ENCODE measurements at places on chromosomes 5 and 9.

GRCh38 chr5:160901656-160902055 lies 49.6 kb upstream of the ATP10B start:
- DNase-seq, result no peak

GRCh38 chr5:1259806-1260480 lies 34.8 kb downstream of the SLC6A18 start:
- DNase-seq, result no peak

GRCh38 chr5:668283-668995 lies 24.7 kb downstream of the TPPP start:
- no peak for DNase-seq

- DNase-seq, result no peak
Measured at GRCh38 chr9:77830618-77831285, 182.6 kb upstream of the GNA14 start.

GRCh38 chr5:14595189-14595588 lies 13.6 kb downstream of the OTULINL start:
- DNase-seq, result no peak

- DNase-seq, result no peak
Measured at GRCh38 chr5:154727361-154727760, 27.8 kb upstream of the LARP1 start.

- DNase-seq, result no peak
Measured at GRCh38 chr9:79477241-79477840, 94.4 kb upstream of the TLE4 start.

- no peak for DNase-seq
Measured at GRCh38 chr5:77180167-77181081, 30.1 kb upstream of the PDE8B start.

DNA sequence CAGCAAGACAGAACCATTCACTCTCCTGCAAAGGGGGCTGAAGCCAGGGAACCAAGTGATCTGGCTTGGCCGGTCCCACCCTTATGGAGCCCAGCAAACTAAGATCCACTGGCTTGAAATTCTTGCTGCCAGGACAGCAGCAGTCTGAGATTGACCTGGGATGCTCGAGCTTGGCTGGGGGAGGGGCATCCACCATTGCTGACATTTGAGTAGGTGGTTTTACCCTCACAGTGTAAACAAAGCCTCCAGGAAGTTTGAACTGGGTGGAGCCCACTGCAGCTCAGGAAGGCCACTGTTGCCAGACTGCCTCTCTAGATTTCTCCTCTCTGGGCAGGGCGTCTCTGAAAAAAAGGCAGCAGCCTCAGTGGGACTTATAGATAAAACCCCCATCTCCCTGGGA lies 60.5 kb downstream of the TNFSF8 start:
- no peak for DNase-seq

DNA sequence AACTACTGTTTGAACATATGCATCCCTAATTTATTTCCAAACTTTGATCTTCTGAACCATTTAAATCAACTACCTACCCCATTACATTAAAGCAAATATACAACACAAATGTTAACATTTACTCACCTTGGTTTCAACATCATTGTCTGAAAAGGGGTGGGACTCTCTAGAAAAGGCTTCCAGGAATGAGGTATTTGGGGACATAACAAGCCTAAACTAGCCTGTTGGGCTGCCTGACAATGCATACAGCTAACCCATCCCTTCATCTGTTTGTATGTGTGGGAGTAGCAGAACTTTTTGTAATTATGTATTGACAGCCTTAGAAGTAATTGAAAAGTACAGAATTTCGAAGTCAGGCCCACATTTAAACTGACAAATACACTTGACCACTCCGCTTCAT lies 2225.9 kb upstream of the C9orf72 start:
- peak; percentile 98 for DNase-seq

- no peak for DNase-seq
Measured at GRCh38 chr9:72412483-72413040, 47.6 kb upstream of the ZFAND5 start.

GRCh38 chr5:145509336-145510136 lies 325.6 kb downstream of the PRELID2 start:
- peak; percentile 29 for DNase-seq

GRCh38 chr5:138439477-138440158 lies 761 bp downstream of the REEP2 start:
- no peak for DNase-seq

- no peak for DNase-seq
Measured at GRCh38 chr9:70603020-70603411, 188.6 kb upstream of the KLF9 start.

DNA sequence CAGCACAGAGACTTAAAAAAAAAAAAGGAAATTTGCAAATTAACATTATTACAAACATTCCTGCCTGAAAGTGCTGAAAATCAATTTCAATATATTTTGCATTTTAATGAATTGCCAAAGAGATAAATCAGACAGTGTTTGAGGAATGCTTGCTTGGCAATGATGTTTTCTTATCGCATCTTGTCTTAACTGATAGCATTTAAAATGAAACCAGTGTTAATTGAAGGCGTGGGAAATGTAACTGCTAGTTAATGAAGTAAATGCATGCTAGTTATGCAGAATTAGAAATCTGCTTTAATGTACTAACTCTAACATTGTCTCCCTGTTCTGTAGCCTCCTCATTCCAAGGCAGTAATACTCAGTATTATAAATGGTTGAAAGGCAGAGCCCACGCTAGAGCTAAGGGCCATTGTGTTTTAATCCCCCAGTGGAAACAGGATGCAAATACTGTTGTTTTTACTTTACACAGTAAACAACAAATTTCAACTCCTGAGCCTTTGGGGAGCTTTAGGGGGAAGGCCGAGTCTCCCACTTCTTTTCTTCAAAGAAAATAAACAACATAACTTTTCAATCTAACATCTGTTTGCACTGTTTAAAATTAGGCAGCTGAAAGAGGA lies 586.9 kb downstream of the TLE4 start:
- DNase-seq, result no peak

DNA sequence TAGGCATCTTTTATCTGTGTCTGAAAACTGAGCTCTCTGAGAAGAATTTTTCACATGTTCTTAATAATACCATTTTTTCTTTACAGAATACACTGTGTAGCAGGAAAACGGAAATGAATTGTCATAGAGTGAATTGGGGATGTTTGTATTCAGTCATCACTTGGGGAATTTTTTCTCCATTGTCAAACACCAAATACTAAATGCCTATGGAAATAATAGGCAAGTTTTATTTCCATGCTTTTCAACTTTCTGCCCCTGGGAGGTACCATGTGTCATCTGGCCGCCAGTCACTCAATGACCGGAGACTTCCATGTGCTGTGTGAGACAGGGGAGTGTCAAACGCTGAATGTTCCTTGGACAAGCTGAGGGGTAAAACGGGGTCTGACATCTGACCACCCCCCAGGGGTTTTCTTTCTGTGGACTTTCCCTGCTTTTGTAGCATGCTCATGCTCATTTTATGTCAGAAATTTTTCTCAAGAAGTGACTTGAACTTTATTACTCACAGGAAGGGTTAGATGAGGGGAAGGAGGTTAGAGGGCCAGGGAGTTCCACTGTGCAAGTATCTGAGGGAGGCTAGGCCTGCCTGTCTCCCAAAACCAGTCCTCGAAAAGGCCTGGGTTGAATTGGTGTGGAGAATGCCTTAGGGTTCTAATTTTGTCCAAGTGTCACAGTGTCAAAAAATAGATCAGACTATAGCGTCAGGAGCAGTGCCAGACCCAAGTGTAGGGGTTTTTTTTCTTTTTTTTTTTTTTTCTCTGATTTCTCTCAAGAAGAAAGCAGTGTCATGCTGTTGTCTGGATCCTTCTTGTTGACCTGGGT lies 438.6 kb downstream of the AGTPBP1 start:
- DNase-seq, result peak; percentile 23

- no peak for DNase-seq
Measured at GRCh38 chr5:154474396-154475334, 3.4 kb downstream of the HAND1 start.

- no peak for DNase-seq
Measured at GRCh38 chr9:135714242-135715055, 12.5 kb downstream of the KCNT1 start.

- DNase-seq, result no peak
Measured at GRCh38 chr5:180305481-180305880, 13.6 kb upstream of the MAPK9 start.

- DNase-seq, result no peak
Measured at GRCh38 chr5:28077291-28078240, 1039.2 kb upstream of the CDH9 start.

GRCh38 chr9:110016340-110016739 lies 191.6 kb downstream of the C9orf152 start:
- DNase-seq, result peak; percentile 77

DNA sequence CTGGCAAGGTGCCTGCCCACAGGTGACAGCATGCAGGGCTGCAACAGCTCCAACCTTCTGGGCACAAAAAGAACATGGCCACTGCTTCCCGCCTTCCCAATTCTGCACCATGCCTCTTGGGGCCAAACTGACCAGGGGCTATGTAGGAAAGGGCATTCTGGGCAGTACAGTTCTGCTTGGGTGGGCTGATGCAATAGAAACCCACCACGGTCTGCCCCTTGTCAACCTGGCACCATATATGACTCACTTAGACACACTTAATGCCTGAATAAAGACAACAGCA lies 40.2 kb upstream of the FCN1 start:
- DNase-seq, result no peak

DNA sequence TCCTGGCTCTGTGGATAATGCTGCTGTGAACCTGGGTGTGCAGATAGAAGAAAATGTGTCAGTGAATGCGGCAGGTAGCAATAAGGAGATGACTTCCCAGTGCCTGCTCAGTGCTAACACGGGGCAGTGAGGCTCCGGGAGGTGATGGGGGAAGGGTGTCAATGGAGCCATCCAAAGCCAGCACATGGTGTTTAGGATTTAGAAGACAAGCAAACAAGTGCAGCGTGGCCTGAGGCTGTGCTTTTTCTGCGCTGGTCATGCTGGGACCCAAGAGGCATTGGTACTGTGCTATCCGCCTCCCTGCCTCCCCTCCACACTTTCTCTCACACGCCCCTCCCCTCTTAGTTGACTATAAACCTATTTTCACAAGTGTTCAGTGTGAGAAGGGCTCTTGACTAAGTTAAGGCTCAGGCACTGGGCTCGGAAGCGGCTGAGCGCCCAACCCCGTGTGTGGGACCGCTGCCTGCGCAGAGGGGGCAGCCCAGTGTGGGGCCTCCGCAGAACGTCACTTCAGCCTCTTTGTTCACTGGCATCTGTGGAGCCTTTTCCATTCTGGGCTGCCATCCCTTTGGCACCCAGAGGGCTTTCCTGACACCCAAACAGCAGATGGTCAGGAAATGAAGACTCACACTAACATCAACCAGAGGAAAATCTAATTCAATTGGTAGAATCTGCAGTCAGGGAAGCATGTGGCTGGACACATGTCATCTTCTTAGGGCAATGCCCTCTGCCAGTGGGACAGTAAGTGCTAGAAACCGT lies 21.8 kb upstream of the NINJ1 start:
- no peak for DNase-seq

- no peak for DNase-seq
Measured at GRCh38 chr5:72692651-72693442, 123.6 kb upstream of the TNPO1 start.

- no peak for DNase-seq
Measured at GRCh38 chr9:121707477-121708424, 56.3 kb downstream of the DAB2IP start.

- no peak for DNase-seq
Measured at GRCh38 chr9:128473104-128473503, 17.3 kb downstream of the ODF2 start.

GRCh38 chr5:95620870-95621838 lies 1.3 kb downstream of the GPR150 start:
- no peak for DNase-seq

DNA sequence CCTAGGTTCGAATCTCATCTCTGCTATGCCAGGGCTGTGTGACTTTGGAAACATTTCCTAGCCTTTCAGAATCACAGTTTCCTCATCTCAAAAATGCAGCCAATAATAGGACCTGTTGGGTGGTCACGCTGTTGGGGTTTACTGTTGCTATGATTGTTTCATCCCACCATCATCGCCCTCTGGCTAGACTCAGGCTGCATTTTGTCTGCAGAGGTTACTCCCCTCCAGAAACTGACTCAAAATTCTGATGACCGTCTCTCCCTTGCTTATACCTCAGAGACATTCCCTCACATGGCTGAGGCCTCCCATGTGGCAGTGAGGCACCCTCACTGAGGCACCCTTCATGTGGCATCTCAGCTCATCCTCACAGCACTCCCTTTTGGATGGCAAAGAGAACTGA lies 61.6 kb downstream of the COL27A1 start:
- DNase-seq, result no peak

DNA sequence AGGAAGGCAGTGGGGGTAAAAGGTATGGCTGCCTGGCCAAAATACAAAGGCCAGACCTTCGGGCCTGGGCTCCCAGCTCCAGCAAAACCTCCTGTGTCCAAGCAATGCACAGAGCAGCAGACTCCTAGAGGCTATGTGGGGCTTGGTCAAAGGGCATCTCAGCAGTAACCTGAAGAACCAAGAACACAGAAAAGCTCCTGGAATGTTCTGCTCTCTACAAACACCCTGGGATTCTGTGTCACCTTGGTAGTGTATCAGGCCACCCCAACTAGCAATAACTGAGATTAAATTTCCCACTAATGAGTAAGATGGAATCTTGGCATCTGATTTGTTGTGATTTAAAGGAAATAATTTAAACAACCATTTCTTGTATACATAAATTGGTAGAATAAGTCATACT lies 158.6 kb downstream of the GLIS3 start:
- no peak for DNase-seq

GRCh38 chr9:8136477-8136876 lies 336.9 kb upstream of the DMAC1 start:
- no peak for DNase-seq

DNA sequence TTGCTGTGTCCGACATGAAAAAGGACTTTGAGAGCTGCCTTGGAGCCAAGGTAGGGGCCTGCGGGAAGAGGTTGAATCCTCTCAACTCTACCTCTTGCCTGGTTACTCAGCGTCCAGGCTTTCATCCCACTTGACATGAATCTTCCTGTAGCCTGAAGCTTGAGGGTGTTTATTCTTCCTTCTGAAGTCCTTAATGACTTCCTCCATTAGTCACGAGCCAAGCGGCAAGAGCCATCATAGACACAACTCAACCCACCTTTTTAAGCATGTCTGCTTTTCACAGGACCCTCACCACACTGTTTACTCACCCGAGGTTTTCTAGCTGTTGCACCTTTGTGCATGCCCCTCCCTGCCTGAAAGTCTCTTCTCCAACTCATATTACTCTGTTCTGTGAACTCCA lies 40.2 kb downstream of the ACO1 start:
- peak; percentile 81 for DNase-seq

GRCh38 chr9:105232207-105232606 lies 12.2 kb upstream of the SLC44A1 start:
- no peak for DNase-seq

- no peak for DNase-seq
Measured at GRCh38 chr9:133054194-133054890, 7.4 kb upstream of the CEL start.

GRCh38 chr5:170638454-170639220 lies 134.8 kb downstream of the KCNIP1 start:
- DNase-seq, result peak; percentile 28

DNA sequence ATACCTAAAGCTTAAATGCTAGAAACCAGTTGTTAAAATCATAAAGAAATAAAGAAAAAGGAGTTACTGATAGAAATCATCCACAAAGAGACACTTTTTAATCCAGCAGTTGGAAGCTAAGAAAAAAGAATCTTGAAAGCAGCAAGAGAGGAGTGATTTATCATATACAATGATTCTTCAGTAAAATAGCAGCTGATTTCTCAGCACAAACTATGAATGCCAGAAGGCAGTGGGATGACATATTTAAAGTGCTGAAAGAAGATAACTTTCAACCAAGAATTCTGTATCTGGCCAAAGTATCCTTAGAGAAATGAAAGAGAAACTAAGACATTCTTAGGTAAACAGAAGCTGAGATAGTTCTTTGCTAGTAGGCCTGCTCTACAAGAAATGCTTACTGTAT lies 366.0 kb downstream of the HTR1A start:
- no peak for DNase-seq

- DNase-seq, result no peak
Measured at GRCh38 chr5:91494447-91494996, 111.4 kb upstream of the ARRDC3 start.
